Activated CD4-positive, alpha-beta memory T cell treated with anti-CD3 and anti-CD28 coated beads, Interleukin-2, amount 10 ng/mL, durations not matched to agents 7 days and 5 days (primary cell): ENCODE measurements at places on chromosomes 3 and 15.

- H3K36me3 ChIP-seq, result no peaks in the 10 kb centered on the region
- no peaks in the 10 kb centered on the region for H3K4me1 ChIP-seq
- no peak overlapping the region for H3K4me3 ChIP-seq
- H3K27ac ChIP-seq, result no peak overlapping the region
These were observed 205.9 kb downstream of the P3H2 start for GRCh38 chr3:189914799-189915198.

DNA sequence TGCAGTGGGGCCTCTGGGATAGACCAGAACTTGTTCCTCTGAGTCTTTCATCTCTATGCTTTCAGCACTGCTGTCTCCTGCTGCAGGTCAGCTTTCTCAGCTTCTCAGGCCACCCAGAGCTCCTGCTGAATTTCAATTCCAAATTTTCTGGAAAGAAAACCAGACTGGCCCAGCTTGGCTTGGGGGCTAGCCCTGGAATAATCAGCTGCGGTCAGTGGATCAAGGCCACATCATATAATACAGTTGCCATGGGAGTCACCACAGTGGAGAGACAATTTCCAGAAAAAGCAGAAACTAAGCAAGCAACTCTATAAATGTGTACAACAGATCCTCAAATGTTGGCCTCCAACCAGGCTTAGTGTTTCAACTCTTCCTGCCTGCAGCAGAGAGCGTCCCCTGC is 91.1 kb upstream of the SLC24A5 start:
- no peaks in the 10 kb centered on the region for H3K36me3 ChIP-seq
- H3K4me1 ChIP-seq, result no peaks in the 10 kb centered on the region

DNA sequence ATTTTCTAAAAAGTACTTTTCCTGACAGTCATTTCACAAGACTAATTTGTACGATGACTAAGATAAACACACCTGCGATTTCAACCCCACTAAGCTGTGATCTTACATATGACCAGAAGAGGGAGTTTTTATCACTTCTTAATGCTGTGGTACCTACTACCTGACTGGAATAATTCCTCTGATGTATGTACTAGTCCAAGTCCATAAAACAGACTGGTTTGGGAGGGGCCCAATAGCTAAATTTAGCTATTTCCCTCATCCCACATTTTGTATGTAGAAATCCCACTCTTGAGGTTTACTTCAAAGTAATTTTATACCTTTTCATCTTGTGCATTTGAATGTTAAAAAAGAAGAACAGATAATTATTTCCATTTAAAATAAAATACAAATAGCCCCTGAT is 49.7 kb upstream of the SCAANT1 start:
- peaks cover 58% of the 10 kb centered on the region for H3K4me1 ChIP-seq
- H3K4me3 ChIP-seq, result no peak overlapping the region
- H3K36me3 ChIP-seq, result peaks cover 5% of the 10 kb centered on the region
- DNase-seq, result no peak

GRCh38 chr15:40992241-40992741 is 39.0 kb downstream of the CHAC1 start:
- no peak for DNase-seq
- H3K27me3 ChIP-seq, result no peaks in the 10 kb centered on the region
- peaks cover 57% of the 10 kb centered on the region for H3K36me3 ChIP-seq
- H3K4me1 ChIP-seq, result peaks cover 12% of the 10 kb centered on the region
- H3K27ac ChIP-seq, result no peak overlapping the region

GRCh38 chr3:179819379-179819778 is 166.5 kb downstream of the USP13 start:
- no peaks in the 10 kb centered on the region for H3K4me1 ChIP-seq
- H3K36me3 ChIP-seq, result no peaks in the 10 kb centered on the region
- DNase-seq, result no peak

GRCh38 chr3:69063636-69064035 is 11.5 kb upstream of the TMF1 start:
- H3K4me3 ChIP-seq, result peak overlapping the region; percentile 40
- no peaks in the 10 kb centered on the region for H3K27me3 ChIP-seq
- H3K27ac ChIP-seq, result peak overlapping the region; percentile 70
- H3K4me1 ChIP-seq, result peaks cover 63% of the 10 kb centered on the region

DNA sequence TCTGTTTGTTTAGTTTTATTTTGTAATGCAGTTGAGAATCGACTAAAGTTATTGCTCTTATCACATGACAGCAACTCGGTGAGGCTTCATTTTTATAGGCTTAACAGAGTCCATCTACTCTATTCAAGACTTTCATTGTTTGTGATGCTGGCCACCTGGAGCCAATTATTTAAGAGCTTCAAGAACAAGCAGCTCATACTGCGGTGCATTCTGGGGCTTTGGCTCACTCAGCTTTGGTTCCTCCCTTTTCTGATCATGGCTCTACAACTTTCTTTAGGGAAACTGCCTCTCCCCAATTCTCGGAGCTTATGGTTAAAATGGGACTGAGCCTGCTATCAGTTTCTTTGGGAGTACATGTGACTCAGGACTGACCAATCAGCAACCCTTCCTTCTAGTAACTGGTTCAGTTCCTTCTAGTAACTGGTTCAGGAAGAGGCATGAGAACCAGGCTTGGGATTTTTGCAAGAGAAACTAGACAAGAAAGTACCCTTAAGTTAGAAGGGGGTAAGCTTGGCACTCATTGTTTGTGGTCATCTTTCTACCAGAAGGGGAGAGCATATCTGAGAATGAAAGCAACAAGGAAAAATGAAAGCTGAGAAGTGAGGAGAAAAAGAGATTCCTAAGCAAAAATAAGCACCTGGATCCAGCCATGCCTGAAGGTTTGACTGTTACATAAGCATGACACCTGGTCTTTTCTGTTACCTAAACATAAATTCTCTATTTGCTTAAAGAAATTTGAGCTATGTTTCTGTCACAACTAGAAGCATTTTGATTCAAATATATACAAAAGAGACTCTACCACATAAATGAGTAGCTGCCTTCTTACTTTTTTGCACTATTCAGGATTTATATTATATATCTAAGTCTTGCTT is 24.1 kb upstream of the ARHGEF3 start:
- peaks cover 3% of the 10 kb centered on the region for H3K36me3 ChIP-seq
- peaks cover 32% of the 10 kb centered on the region for H3K4me1 ChIP-seq
- H3K27ac ChIP-seq, result no peak overlapping the region

DNA sequence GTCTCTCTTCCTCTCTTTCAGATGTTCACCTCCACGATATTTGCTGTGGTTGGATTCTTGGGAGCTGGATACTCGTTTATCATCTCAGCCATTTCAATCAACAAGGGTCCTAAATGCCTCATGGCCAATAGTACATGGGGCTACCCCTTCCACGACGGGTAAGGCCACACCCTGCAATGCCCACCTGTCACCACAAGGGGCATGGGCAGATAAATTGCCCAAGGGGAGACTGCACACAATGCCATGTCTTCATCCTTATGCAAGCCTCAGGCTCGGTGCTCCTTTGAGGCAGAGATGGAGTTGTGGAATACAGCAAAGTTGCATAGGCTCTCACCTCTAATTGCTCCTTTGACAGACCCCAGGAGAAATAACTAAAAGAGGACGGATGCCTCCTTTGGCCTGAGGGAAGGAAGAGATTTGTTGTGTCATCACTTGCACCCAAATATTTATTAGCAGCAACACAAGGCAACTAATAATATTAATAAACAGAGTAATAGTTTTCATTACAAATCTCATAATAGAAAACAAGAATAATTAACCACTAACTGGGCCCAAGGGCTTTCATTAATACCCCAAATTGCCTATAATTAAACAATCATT is 13.2 kb downstream of the TM4SF4 start:
- no peak overlapping the region for H3K4me3 ChIP-seq
- DNase-seq, result peak; percentile 43
- no peaks in the 10 kb centered on the region for H3K4me1 ChIP-seq
- peaks cover 22% of the 10 kb centered on the region for H3K27me3 ChIP-seq
- no peaks in the 10 kb centered on the region for H3K36me3 ChIP-seq

DNA sequence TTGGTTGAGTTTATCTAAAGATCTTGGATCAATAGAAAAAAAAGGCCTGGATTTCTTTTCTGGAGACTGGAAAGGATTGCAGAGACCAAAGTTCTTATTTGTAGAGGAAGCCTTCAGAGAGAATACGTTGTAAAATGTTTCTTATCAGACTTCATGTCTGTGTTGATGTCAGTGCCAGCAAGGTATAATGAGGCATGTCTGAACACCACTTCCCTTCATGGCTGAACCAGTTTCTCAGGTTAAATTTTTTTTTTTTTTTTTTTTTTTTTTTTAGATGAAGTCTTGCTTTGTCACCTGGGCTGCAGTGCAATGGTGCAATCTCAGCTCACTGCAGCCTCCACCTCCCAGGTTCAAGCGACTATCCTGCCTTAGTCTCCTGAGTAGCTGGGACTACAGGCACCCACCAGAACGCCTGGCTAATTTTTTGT is 17.8 kb upstream of the ZNF774 start:
- no peak overlapping the region for H3K4me3 ChIP-seq
- H3K27ac ChIP-seq, result no peak overlapping the region
- peaks cover 8% of the 10 kb centered on the region for H3K4me1 ChIP-seq
- no peaks in the 10 kb centered on the region for H3K36me3 ChIP-seq

DNA sequence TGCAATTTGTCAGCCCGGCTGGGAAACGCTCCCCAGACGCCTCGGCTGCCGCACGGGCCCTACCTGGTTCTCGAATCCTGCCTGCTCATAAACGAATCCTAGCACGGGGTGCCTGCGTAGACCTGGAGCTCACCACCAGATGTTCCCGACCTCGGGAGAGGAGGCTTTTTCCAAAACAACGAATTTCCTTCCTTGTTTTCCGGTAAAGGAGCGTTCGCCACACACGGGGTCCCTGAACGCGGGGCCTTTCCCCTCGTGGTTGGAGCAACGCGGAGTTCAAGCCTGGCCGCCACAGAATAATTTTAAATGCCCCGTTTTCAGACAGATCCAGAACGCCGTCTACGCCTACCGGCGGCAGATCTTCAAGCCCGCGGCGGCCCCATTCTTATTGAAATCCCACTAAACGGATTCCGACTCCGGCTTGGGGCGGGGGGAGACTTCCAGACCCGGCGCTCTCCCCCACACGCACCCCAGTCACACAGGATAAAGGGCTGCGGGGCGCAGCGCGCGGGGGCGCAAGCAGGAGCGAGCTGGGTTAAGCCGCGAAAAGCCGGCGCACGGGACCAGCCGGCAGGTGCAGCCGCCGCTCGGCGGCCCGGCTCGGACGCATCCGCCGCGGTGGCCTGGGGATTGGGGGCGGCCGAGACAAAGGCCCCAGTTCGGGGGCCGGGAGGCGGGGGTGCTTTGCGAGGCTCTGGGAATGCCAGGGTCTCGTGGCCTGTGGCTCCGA is 895 bp downstream of the GATA2 start:
- H3K27me3 ChIP-seq, result peaks cover 65% of the 10 kb centered on the region
- no peak for DNase-seq
- peak overlapping the region; percentile 40 for H3K27ac ChIP-seq
- peaks cover 24% of the 10 kb centered on the region for H3K4me1 ChIP-seq
- no peaks in the 10 kb centered on the region for H3K36me3 ChIP-seq

DNA sequence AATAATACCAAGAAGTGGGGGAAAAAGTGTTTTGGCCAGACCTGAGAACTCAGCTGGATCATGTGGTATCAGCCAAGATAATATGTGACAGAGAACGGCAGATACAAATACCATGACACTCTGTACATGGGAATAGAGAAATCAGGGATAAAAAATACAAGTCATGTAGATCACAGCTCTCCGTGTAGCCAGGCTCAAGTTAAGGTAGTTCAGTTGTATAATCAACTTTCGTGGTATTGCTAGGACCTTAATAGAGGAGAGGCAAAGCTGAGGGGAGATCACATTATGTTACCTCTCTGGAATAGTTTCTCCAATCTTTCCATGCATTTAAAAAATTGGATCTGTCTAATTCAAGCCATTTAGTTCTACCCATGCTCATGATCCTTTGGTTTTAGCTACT is 179.8 kb downstream of the GHSR start:
- H3K4me3 ChIP-seq, result no peak overlapping the region
- H3K36me3 ChIP-seq, result peaks cover 4% of the 10 kb centered on the region
- H3K4me1 ChIP-seq, result no peaks in the 10 kb centered on the region

DNA sequence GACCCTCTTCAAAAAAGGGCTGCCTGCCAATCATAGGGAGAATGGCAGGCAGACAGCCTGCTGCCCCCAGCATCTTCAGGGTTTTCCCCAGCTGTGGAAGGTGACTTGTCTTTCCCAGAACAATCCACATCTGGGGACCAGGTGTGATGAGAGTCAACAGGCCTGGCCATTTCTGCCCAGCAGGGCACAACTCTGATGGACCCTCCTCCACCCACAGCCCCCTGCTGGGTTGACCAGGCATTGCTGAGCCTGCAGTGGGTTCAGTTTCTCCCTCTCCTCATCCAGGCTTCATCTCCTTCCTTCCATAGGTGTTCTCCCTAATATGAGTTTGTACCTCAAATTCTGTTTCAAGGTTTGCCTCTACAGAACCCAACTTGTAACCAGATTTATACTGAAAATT is 111.0 kb downstream of the MINAR1 start:
- H3K27ac ChIP-seq, result no peak overlapping the region
- H3K4me1 ChIP-seq, result no peaks in the 10 kb centered on the region
- DNase-seq, result no peak
- no peaks in the 10 kb centered on the region for H3K27me3 ChIP-seq

GRCh38 chr3:190369668-190370295 is 18.2 kb upstream of the CLDN16 start:
- no peaks in the 10 kb centered on the region for H3K36me3 ChIP-seq
- DNase-seq, result no peak
- H3K27me3 ChIP-seq, result peaks cover 2% of the 10 kb centered on the region
- H3K4me3 ChIP-seq, result no peak overlapping the region

GRCh38 chr3:10508235-10508618 is 2.8 kb upstream of the ATP2B2 start:
- peaks cover 18% of the 10 kb centered on the region for H3K27me3 ChIP-seq
- H3K4me3 ChIP-seq, result no peak overlapping the region

- H3K4me1 ChIP-seq, result peaks cover 69% of the 10 kb centered on the region
- H3K27me3 ChIP-seq, result peaks cover 8% of the 10 kb centered on the region
- peak overlapping the region; percentile 99 for H3K4me3 ChIP-seq
- peak overlapping the region; percentile 62 for H3K27ac ChIP-seq
These were observed 403.5 kb downstream of the SHQ1 start for GRCh38 chr3:72444656-72445223.

GRCh38 chr3:53199834-53200233 is 38.8 kb downstream of the PRKCD start:
- H3K4me1 ChIP-seq, result peaks cover 13% of the 10 kb centered on the region
- no peaks in the 10 kb centered on the region for H3K36me3 ChIP-seq
- no peak overlapping the region for H3K27ac ChIP-seq
- H3K4me3 ChIP-seq, result no peak overlapping the region

DNA sequence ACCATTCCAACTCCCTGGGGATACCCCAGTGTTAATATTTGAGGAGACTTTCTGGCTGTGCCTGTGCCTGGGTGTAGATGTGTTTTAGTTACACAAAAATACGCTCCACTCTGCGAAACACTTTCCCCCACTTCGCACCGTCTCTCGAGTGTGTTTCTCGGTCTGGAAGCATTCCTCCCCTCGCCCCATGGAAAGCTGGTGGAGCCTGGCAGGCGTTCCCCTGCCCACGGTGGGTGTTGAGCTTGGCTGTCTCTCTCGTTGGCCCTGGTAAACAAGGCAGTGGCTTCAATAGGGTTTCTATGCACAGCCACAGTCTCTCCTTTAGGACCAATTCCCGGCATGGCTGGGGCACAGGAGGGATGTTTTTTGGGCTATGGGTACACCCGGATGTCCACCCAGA is 19.3 kb downstream of the IQSEC1 start:
- H3K4me1 ChIP-seq, result no peaks in the 10 kb centered on the region
- H3K27ac ChIP-seq, result no peak overlapping the region
- H3K4me3 ChIP-seq, result no peak overlapping the region
- peaks cover 8% of the 10 kb centered on the region for H3K27me3 ChIP-seq
- DNase-seq, result no peak
